CD4-positive, alpha-beta T cell (primary cell): ENCODE measurements at places on chromosomes 5 and 9. TPM values are rescaled to one million over a fixed set of nuclear protein-coding genes. Genes with fewer than 3 reads are reported as not detected.

The PCDHB3 gene
- total RNA-seq = not detected

The TAF11L5 gene
- not detected for total RNA-seq

The SYK gene
- total RNA-seq = 1.1 TPM

The PCDHA4 gene
- total RNA-seq = not detected

The ARHGAP26 gene
- 24.9 TPM for total RNA-seq

The C9orf50 gene
- total RNA-seq = not detected

The ADAMTS2 gene
- not detected for total RNA-seq

The PCDHB6 gene
- not detected for total RNA-seq

The RORB gene
- not detected for total RNA-seq

The ECM2 gene
- total RNA-seq = not detected

The ARHGEF37 gene
- total RNA-seq = 0.41 TPM

The TDRD7 gene
- 3.3 TPM for total RNA-seq

The GALNT10 gene
- 21.7 TPM for total RNA-seq

The SPACA9 gene
- total RNA-seq = 0.92 TPM

The STKLD1 gene
- total RNA-seq = 1.0 TPM

The ESM1 gene
- total RNA-seq = not detected

The SPATA31D4 gene
- not detected for total RNA-seq

The DND1 gene
- total RNA-seq = 1.9 TPM

The OTP gene
- total RNA-seq = not detected

The ZNF484 gene
- 13.6 TPM for total RNA-seq

The DRD1 gene
- not detected for total RNA-seq

The TAF1L gene
- total RNA-seq = not detected

The HK3 gene
- total RNA-seq = 0.74 TPM

The FSTL4 gene
- total RNA-seq = not detected

The SPATA31C1 gene
- total RNA-seq = not detected

The TSLP gene
- total RNA-seq = not detected

The SH3GL2 gene
- total RNA-seq = not detected

The DEPDC1B gene
- total RNA-seq = 0.60 TPM

The GZMA gene
- 5.0 TPM for total RNA-seq

The PPP1R26 gene
- 0.47 TPM for total RNA-seq

The SAPCD2 gene
- 0.19 TPM for total RNA-seq

The COQ4 gene
- 20.7 TPM for total RNA-seq

The SLC36A2 gene
- total RNA-seq = not detected

The PPP1R2B gene
- 0.27 TPM for total RNA-seq
